ENCODE measurements at places on chromosomes 16 and 17. TPM values are rescaled to one million over a fixed set of nuclear protein-coding genes. Genes with fewer than 3 reads are reported as not detected.

AXIN2 gene
- total RNA-seq: 26.9 TPM

COPZ2 gene
- total RNA-seq: 64.4 TPM

CPHXL2 gene
- not detected for total RNA-seq

TRIM47 gene
- 35.7 TPM for total RNA-seq

FSCN2 gene
- 0.39 TPM for total RNA-seq

COPRS gene
- 61.3 TPM for total RNA-seq

ZFP1 gene
- 6.2 TPM for total RNA-seq

C16orf96 gene
- total RNA-seq: 0.10 TPM

SCIMP gene
- 7.6 TPM for total RNA-seq

CDRT15 gene
- total RNA-seq: not detected

SLC5A11 gene
- 0.16 TPM for total RNA-seq

DNA sequence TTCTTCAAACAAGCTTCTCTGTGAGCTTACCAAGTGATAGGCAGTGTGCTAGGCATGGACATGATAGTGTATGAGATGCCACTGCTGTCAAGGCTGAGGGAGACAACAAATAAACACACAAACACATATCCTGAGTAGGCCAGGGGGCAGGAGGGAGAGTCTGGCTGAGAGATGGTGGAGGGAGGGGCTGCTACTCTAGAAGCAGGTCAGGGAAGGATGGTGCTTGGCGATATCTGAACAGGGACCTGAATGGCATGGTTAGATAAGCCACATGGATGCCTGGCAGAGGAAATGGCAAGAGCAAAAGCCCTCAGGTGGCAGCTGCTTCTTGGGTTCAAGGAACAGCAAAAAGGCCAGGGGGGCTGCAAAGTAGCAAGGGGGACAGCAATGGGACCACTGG is 8.6 kb upstream of the CHST6 start:
- DNase-seq: no peak

DNA sequence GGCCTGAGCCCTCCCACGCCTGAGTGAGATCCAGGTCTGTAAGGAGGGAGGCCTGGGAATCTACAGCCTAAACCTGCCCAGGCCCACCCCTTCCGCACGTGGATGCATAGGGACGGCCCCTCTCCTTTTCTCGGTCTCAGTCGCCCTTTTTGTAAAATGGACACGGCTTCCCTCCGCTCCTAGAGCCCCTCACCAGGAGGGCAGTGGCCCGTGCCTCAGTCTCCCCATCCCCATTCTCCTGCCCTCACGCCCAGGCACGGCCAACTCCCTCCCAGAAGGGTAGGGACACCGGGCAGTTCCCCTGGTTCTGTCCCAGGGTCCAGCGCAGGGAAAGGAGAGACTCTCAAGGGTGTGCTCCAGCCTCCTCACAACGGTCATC is 48.1 kb downstream of the WNT3 start:
- DNase-seq: peak; percentile 72

GRCh38 chr16:4700380-4700996 is 7.1 kb downstream of the NUDT16L1 start:
- no peak for DNase-seq

GRCh38 chr17:37742116-37742761 is 2.6 kb downstream of the HNF1B start:
- no peak for DNase-seq

DNA sequence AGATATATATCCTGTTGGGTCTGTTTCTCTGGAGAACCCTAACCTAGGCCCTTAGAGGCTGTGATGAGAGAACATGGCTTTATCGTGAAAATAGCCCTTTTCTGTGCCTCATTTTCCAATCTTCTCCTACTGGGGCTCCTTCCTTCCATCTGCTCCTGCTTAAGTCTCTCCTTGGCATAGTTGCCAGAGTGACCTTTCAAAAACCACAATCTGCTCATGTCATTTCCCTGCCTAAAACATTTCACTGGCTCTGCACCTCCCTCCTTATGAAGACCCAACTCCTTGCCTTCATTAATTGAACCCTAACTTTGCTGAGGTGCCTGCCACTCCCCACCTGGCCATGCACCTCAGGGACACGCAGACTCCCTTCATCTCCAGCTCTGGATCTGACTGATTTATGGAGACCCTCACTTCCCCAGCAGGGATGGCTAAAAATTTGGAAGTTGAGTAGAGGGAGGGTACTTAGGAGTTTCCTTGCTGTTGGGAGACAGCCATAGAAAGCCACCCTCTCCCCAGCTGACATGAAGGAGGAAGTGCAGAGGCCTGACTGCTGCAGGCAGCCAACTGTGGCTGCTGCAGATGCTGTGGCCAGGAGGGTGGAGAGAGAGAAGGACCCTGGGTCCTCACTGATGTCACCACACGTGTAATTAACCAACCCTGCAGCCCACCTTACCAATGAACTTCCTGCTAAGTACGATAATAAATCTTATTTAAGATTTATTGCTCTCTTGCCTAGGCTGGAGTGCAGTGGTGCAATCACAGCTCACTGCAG is 6.3 kb upstream of the GGA2 start:
- no peak for DNase-seq

DNA sequence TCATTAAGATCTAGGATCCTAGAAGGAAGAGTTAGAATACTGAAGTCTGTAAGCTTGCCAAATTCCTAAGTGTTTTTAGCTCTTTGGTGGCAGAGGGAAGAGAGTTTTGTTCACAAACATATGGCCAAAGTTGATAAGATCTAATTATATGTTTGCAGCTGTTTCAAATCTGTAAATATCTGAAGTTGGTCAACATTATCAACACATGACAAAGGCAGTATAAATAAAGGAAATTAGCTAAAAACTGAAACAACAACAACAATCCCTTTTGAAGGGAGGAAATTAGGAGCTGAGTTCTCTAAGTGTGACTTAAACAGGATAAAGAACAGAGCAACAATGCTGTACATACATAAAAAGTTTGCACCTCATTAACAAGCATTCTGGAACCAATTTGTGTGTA is 208.7 kb downstream of the KCNJ2 start:
- DNase-seq: no peak

DNA sequence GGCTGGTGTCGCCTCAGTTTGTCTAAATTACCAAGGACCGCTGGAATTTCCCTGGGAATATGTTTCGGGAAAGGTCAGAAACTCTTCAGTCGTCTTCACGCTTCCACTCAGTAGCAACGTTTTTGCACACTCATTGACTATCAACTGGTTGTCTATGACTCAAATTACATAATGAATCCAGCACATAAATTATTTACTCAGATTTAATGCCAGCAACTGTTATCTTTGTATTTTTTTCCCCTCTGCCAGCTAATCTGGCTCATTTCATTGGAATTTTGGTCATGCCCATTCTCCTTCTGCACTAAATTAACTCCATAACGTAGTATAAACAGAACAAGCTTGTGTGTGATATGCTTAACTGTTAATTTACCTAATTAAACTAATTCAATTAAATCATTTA is 372.7 kb upstream of the ZFHX3 start:
- DNase-seq: no peak

DNA sequence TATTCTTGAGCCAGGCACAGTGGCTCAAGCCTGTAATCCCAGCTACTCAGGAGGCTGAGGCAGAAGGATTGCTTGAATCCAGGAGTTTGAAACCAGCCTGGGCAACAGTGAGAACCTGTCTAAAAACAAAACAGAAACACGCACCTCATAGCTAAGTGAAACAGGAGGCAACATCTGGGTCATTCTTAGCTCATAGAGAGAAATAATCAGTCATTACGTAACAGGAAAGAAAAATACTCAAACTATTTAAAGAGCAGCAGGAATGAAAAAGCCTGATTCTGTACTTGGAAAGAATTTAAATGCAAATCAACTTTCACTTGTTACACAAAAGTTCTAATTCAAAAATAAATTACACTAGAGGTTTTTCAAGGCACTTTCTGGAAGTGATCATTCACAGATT is 17.2 kb downstream of the CHCT1 start:
- no peak for DNase-seq

- no peak for DNase-seq
Observed at GRCh38 chr16:19691161-19691711, 26.8 kb downstream of the KNOP1 start.

GRCh38 chr17:37827905-37828650 is 83.2 kb upstream of the HNF1B start:
- no peak for DNase-seq

- no peak for DNase-seq
Observed at GRCh38 chr16:51834133-51834532, 683.1 kb upstream of the SALL1 start.

GRCh38 chr16:9176547-9177418 is 85.3 kb downstream of the HAPSTR1 start:
- no peak for DNase-seq

- no peak for DNase-seq
Observed at GRCh38 chr17:76826330-76827068, 41.7 kb upstream of the MGAT5B start.

GRCh38 chr16:76527244-76527643 is 250.0 kb downstream of the CNTNAP4 start:
- DNase-seq: no peak

DNA sequence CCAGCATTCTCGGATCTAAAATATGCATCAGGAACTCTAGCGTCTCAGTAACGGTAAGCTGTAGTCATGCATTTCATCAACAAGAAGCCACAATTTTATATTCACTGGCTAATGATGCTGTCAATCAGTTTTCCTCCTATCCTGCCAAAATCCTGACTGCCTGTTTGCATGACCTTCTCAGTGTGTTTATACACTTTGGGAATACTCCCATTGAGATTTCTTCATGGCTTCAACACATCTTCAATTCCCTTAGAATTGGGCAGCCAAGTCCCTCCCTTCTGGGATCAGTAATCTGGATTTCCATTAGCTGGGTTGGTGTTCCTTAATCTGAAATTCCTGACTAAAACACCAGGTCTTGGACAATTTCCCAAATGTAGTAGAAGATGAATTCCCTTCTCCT is 348.9 kb upstream of the DYNLRB2 start:
- no peak for DNase-seq

GRCh38 chr17:21475571-21475970 is 99.4 kb downstream of the KCNJ12 start:
- DNase-seq: no peak
